Urinary bladder (tissue), 4 donors: ENCODE measurements at places on chromosomes 5 and 9. TPM values are rescaled to one million over a fixed set of nuclear protein-coding genes. Genes with fewer than 3 reads are reported as not detected.

- no peak for DNase-seq
Observed at GRCh38 chr5:84361572-84361971, 23.1 kb downstream of the EDIL3 start.

DNA sequence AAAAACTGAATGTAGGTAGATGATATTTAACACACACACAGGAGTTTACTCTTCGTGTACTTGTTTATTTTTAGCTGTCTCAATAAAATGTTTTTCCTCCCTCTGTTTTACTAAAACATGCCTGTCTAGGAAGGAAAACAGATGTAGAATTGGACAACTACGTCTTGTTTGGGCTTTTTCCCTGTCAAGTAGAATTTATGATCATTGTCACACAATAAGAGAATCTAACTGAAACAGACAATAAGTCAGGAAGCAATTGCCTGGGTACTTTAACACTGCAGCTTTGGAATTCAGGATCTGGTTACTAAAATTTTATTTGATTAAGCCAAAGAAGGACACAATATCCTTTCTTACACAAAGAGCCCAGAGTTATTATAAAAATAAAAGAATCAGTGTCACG, 164.2 kb downstream of the ZDHHC21 start:
- DNase-seq = no peak

GRCh38 chr5:91329283-91329682, 53.8 kb downstream of the ARRDC3 start:
- no peak for DNase-seq

The QRFP gene
- polyA plus RNA-seq = 0.15 TPM

DNA sequence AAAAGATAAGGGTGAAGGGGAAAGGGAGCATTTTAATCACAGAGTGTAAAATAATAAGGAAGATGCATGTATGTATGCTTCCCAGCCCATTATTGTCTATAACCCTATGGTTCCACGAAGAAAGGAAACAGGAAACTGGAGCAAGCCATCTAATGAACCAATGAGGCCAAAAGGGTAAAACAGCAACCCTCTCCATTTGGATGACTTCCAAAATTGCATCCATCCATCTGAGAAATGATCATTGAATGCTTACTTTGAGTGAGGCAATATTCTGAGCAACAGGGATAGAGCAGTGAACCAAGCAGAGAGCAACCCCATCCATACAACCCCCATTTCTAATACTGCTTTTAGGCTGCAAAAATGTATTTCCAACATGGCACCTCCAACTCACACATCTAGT, 46.9 kb downstream of the ARL15 start:
- DNase-seq = no peak

GRCh38 chr5:57932761-57933160, 450.1 kb upstream of the ACTBL2 start:
- DNase-seq = no peak

The ADAMTS2 gene
- polyA plus RNA-seq = 22.8 TPM

DNA sequence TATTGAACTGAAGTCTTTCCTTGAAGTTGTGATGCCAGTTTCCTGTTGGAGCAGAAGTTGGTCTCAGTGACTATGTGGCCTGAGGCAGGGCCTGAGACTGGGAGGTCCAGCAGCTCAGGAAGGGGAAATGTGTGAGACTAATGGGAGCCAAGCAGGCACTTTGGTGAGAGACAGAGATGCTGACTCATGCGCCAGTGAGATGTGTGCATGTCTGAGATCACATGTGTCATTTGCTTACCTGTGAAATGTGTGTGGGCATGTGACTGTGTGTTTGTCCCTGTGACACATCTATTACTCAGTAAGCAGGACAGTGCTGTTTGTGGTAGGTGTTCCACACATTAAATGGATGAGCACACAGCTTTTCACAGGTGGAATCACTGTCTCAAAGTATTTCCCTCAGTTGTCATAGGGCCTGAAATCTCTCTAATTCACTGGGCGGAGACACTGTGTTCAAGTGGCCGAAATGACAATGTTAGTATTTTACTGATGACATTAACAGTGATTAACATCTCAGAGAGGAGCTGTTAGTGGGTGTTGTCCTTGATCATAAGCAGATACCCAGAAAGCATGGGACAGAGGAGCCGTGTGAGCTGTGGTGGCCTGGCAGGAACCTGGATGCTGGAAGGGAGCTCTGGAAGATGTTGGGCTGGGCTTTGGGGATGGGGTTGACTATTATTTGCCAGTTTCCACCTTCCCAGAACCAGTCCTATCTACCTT, 7.4 kb downstream of the NPR2 start:
- DNase-seq = no peak

DNA sequence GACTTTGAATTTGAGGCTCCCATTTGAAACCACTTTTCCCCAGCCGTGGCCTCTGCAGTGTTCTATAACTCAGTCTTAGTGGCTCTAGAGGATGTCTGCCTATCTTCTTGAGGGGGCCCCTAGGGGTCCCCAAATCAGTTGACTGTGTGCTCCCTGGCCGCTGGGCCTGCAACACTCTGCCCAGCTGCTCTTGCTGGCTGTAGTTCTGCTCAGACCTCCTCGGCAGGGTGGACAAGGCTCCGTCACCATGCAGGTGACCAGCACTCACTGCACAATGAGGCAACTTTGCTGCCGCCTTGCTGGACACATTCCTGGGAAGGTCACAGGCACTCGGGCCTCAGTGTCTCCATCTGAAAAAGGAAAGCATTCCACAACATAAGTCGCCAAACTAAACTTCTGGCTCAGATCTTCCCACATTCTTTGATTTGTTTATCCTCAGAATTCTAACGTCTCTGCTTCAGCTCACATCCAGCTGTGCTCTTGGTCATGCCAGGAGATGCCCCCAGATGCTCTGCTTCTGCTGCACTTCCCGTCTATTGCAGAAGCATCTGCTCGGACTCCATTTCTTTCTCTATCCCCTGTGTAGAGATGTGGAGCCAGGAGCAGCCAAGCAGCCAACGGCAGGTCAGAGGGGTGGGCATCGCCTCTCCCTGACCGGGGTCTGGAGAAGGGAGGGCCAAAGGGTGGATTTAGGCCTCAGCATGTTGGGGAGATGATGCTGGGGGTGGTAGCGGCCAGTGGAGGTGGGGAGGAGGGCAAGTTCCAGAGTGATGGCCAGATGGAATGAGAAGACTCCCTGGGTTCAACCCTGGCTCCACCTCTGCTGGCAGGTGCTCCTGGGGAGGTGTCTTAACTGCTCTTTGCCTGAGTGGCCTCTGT, 133.6 kb downstream of the MVB12B start:
- no peak for DNase-seq

DNA sequence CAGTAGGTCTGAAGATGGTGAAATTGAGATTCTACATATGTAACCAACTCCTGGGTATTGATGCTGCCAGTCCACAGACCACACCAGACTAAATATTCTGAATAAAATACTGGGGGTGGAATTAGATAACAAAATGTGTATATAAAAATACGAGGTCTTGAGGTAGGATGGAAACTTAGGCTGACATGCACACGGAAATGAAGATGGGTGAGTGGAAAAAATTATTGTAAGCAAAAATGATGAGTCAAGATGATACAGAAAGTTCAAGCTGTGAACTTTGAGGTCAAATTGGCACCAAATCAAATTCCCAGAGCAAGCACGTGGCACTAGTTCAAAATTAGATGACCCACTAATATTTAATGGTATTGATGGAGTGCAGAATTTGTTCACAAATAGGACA, 713.4 kb upstream of the ACO1 start:
- no peak for DNase-seq

DNA sequence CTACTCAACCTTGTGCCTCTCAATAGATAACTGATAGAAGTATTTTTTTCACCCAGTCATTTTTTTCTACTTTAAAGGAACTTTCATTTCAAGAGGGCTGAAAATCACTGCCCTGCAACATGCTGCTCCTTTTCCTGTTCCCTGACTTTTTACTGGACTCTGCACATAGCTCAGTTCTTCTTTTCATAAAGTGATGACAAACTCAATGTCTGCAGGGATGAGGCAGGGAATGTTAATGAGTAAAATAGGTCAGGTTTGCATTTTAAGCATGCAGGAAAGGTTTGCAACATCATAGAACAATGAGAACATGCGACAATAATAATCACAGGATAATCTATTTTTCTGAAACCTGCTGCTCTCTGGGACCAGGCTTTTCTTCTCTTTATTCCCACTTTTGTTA, 172.2 kb upstream of the SGCD start:
- DNase-seq = no peak

GRCh38 chr5:87127956-87128687, 139.6 kb upstream of the RASA1 start:
- no peak for DNase-seq

- no peak for DNase-seq
Observed at GRCh38 chr9:20446248-20446647, 176.1 kb downstream of the MLLT3 start.

GRCh38 chr5:169637085-169637548, at the start of gene DOCK2:
Gene DOCK2 (plus strand): TSS chr5:169637275. CDS start chr5:169637327, 52 bp downstream.
- DNase-seq = no peak

The PCDHB6 gene
- polyA plus RNA-seq = 1.1 TPM

The SETD9 gene
- polyA plus RNA-seq = 8.7 TPM

The ANXA1 gene
- 221 TPM for polyA plus RNA-seq

- DNase-seq = no peak
Observed at GRCh38 chr5:103283120-103283519, 24.6 kb downstream of the MACIR start.

The OLFML2A gene
- polyA plus RNA-seq = 36.8 TPM

- no peak for DNase-seq
Observed at GRCh38 chr9:107478805-107479204, 10.8 kb downstream of the KLF4 start.

DNA sequence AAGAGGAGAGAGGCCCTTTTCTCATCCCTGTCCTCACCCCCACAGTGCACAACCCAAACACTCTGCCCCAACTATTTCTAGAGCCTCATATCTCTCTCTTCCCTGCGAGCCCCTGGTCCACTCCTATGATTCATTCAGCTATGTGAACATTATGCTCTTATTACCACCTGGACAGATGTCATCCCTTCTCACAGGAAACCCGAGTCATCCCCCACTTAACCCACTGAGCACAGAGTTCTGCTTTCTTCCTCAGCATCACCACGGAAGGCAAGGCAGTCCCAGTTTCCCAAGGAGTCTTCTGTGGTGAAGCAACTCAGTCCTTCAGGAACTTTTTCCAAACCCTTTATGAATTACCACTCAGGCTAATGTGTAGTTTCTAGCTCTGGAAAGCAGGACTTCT, 1.3 kb downstream of the DNAI1 start:
- no peak for DNase-seq
